ENCODE measurements at places on chromosomes 12 and 14.
A peak's percentile ranks its signal among the peaks of the same experiment; 100 is the strongest.

- no peak for DNase-seq
These were observed 13.6 kb downstream of the TTC9 start for GRCh38 chr14:70655110-70655826.

GRCh38 chr12:10959804-10960203, 20.7 kb upstream of the TAS2R14 start:
- DNase-seq, result no peak

DNA sequence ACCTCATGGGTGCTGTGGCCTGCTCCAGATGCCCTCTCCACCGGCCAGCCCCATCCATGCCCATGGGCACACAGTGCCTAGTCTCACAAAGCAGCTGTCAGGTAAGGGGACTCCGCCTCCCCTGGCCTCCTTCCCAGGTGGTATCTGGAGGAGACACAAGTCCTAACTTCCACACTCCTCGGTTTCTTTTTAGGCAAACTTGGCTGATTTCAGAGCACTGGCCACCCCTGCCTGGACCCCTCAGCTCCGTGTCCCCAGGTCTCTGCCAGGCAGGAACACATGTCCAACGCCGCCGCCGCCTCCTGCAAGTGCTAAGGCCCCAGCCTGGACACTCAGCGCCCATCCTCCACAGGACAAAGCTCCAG, 324.1 kb upstream of the DIO3 start:
- no peak for DNase-seq

DNA sequence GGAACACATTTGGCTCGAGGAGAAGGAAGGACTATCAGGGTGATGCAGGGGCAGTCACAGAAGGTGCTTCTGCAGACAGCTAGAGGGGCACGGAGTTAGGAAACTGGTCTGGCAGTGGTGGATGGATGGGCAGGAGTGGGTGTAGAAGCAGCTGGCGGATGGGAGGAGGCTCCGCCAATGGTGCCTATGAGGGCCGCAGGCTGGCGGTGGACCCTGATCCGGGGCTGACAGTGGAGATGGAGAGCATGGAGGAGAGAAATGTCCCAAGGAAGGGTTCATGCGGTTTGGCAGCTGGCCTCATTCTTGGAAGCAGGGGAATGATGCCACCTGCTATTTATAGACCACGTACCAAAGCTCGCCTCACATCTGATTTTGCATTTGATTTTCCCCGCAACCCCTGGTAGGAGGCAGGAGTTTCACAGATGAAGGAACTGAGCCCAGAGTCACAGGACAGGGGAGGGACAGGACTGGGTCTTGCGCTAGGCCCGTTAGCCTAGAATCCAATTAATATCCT, 237.1 kb downstream of the FOXN3 start:
- DNase-seq, result no peak

GRCh38 chr14:104385111-104385510, 194.5 kb upstream of the C14orf180 start:
- DNase-seq, result no peak

GRCh38 chr14:50534997-50535396, 2.6 kb upstream of the MAP4K5 start:
- DNase-seq, result no peak

- DNase-seq, result no peak
These were observed 27.7 kb downstream of the MAX start for GRCh38 chr14:65074449-65075150.

GRCh38 chr12:95185072-95185471, 32.2 kb downstream of the FGD6 start:
- no peak for DNase-seq

GRCh38 chr12:79932357-79932756, 2.5 kb downstream of the PPP1R12A start:
- no peak for DNase-seq

GRCh38 chr12:58847901-58848600, 72.3 kb downstream of the LRIG3 start:
- DNase-seq, result peak; percentile 16

DNA sequence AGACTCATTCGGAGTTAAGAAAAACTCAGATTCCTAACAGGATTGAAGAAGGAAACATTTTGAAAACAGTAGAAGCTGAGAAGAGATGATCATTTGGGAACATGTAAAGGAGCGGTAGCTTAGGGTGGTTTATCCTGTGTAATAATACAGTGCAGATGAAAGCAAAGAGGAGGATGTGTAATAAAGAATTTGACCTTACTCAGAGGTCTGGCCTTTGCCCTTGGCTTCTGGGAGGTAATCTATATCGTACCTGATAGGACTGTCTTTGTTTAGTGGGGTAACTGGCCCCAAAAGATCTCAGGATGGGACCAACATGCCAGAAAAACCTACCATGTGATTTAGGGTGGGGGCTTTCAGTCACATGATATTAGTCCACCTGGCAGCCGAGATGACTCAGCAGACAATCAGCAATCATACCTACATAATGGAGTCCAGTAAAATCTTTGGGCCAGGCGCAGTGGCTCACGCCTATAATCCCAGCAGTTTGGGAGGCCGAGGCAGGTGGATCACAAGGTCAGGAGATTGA, 23.3 kb upstream of the KLHL42 start:
- no peak for DNase-seq

DNA sequence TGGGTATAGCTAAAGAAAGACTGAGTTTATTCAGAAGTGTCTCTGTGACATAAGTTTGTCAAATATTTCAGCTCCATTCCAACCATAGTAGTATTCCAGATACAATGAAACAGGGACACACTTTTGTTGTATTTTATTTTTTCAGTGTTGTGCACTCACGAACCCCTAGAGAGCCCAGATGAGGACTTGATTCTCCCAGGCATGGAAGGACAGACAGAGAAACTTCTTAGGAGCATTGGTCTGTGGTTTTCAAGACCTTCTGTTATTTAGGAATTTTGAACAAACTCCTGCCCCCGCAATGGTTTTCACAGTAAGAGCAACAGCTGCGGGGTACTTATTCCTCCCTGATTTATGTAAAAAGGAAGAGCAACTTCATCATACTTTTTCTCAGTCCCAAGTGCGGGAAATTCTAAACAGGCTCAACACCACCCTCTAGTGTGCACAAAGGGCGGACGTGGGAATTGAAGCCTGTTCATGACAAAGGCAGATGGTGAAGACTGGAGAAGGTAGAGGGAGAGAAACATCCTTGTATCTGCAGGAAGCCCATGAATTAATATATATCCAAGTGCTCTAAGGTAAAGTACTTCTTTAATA, 147.6 kb downstream of the PAH start:
- no peak for DNase-seq

GRCh38 chr14:105061428-105062047, 3.7 kb downstream of the GPR132 start:
- DNase-seq, result no peak

GRCh38 chr12:52618866-52619265, 507 bp upstream of the KRT73 start:
- no peak for DNase-seq

DNA sequence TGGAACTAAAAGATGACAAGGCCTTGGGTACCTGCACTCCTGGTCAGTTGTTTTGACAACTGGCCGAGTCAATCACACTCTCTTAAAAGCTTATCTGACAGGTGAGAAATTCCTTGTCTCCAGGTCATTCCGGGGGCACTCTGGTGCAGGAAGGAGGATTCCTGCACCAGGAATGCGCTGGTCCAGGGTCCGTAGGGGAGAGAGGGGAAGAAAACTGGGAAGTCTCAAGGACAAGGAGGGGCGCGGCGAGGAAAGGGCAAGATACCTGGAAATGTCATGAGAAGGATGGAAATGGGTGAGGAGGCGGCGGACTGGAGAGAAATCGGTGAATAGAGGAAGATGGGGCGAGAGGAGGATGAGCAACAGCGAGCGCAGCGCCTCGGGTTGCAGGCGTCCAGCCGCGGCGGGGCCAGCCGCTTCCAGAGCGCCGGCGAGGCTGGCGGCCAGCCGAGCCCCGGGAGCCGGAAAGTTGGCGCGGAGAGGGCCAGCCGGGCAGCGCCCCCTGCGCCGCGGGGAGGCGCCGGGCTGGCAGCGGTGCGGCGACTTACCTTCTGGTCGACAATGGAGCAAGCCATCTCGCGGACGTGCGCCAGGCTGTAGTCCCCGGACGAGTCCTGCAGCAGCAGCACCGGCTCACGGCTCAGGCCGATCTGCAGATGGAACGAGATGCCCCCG, 809 bp downstream of the PRKD1 start:
- DNase-seq, result peak; percentile 66

DNA sequence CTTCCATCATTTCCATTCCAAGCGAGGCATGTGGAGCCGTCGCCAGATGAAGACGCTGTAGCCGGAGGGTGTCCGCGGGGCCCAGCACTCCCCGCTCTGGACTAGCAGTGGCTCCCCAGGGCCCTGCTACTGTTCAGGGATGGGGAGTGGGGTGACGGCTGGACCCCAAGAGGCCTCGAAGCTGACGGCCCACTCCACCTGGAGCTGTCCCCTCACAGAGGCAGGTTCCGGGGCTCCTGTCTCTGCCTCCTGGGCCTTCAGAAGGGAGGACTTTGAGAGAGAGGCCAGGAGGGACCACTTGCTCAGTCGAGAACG, 101.6 kb downstream of the B4GALNT3 start:
- no peak for DNase-seq
